ENCODE measurements at places on chromosomes 11 and 22. TPM values are rescaled to one million over a fixed set of nuclear protein-coding genes. Genes with fewer than 3 reads are reported as not detected.
A peak's percentile ranks its signal among the peaks of the same experiment; 100 is the strongest.

Gene KRTAP5-2
- total RNA-seq: not detected

Gene SYT7
- total RNA-seq: not detected

Gene MFRP
- not detected for total RNA-seq

Gene HORMAD2
- total RNA-seq: 0.37 TPM

Gene APOA4
- not detected for total RNA-seq

Gene KCNC1
- not detected for total RNA-seq

Gene CDHR5
- total RNA-seq: not detected

Gene MMP13
- not detected for total RNA-seq

Gene OR2AT4
- total RNA-seq: not detected

Gene ACRV1
- total RNA-seq: not detected

Gene ACTN3
- 3.0 TPM for total RNA-seq

Gene CLMP
- total RNA-seq: 0.67 TPM

Gene CCDC73
- total RNA-seq: not detected

Gene P2RX6
- 0.28 TPM for total RNA-seq

Gene SYNGR1
- not detected for total RNA-seq

Gene FJX1
- total RNA-seq: 0.48 TPM

Gene DDTL
- total RNA-seq: 4.9 TPM

GRCh38 chr11:115580416-115580815, 76.2 kb upstream of the CADM1 start:
- ATAC-seq: no peak

DNA sequence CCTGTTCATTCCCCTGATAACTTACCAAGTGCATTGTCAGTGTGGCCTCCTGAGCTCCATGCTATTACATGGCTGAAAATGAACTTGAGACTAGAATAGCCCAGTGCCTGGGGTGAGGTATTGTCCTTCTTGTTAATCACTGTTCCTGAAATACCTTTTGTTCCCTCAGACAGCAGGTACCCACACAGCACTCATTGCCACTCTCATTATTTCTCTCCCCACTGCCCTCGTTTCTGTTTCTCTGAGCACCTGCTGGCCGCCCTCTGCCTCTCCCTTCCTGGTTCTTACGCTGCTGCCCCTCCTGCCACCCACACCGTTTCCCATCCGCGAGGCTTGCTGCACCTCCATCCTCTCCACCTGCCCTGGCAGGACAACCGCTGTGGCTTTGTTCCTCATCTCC, 36.9 kb upstream of the RAB1B start:
- no peak for ATAC-seq

DNA sequence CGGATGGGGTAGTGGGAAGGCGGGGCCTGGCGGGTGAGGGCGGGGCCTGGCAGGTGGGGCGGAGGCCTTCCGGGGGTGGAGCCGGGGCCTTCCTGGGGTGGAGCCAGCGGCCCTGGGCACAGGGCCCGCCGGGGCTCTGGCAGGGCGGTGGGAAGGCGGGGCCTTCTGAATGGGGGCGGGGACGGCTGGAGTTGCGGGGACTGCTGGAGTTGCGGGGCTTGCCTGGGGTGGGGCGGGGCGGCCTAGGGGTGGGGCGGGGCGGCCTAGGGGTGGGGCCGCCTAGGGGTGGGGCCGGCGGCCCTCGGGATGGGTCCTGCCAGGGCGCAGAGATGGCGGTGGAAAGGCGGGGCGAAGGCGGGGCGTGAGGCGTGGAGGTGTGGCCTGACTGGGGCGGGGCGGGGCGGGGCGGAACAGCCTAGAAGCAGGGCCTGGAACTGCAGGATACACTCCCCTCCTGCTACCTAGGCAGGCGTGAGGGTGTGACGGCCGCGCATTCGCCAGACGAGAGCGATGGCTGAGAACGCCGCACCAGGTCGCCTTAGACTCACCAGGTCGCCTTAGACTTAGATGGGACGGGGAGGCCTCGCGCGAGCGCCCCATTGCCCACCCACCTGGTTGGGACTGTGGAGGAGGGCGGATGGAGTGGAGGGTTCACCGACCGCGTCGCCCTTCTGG, 19.3 kb downstream of the RRP7A start:
- peak; percentile 97 for ATAC-seq

DNA sequence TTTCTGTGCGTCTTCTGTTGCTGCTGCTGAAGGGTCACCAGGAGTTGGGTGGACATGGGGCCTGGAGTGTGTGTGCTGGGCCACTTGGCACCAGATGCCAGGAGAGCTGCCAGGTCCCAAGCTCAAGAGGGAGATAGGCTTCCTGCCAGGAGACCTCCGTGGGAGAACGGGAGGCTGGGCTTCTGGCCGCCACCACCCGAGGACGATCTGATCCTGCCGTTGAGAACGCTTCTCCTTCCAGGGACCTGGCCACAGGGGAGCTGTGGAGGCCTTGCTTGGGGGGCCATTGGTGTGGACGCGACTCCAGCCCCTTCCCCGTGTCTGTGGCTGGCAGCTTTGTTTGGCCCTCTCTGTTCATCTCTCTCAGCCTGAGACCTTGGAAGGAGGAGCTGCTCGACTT, 2.4 kb downstream of the BRSK2 start:
- ATAC-seq: no peak

- peak; percentile 50 for ATAC-seq
Measured at GRCh38 chr11:121237686-121238658, 54.6 kb upstream of the SC5D start.

- ATAC-seq: no peak
Measured at GRCh38 chr11:85021058-85021457, 606.1 kb downstream of the DLG2 start.

DNA sequence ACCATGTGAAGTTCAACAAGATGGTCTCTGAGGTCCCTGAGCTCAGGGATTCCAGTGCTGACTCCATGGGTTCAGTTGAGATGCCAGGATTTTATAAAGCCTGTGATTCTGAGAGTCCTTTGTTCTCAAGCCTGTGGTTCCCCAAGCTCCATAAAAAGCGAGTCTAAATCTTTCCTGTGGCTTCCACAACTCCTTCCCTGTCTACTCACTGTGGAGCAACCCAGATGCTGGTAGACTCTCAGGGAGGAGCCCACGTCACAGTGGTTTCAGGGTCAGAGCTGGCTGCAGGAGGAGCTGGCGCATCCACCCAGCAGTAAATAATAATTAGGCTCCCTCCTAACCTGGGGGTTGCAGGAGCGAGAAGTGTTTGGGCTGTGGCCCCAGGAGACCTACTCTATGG, 2.0 kb upstream of the RELT start:
- ATAC-seq: no peak

DNA sequence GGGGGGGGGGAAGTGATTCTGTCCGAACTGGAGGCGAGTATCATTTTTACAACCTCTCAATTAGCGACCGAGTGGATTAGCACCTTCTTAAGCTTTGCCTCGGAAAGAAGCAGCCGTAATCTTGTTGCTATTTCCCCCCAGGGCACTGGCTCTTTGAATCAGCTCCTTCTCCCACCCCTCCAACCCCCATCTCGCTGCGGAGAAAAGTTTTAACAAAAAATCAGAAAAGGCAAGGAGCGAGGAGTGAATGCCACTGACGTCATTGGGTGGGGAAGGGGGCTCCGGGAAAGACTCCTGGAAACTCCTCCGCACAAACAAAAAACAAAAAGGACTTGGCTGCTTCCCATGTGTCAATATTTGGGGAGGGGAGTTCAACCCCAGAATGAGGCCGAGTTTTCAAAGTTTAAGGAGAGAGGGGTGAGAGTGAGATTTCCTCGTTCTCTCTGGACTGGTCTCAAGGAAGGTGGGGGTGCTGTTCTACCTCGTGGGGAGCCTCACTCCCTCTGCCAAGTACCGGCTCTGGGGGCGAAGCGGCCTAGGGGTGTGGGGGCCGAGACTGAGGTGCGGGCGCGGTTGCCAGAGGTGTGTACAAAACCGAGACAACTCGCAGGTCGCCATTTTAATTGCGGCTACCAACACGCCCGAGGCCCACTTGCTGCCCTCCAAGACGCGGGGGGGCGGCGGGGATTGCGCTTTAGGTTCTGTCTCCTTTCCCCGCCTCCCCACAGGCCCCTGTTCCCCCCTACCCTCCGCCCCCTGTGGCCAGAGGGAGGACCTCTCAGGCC, 2.5 kb upstream of the PAX6 start:
- ATAC-seq: no peak

DNA sequence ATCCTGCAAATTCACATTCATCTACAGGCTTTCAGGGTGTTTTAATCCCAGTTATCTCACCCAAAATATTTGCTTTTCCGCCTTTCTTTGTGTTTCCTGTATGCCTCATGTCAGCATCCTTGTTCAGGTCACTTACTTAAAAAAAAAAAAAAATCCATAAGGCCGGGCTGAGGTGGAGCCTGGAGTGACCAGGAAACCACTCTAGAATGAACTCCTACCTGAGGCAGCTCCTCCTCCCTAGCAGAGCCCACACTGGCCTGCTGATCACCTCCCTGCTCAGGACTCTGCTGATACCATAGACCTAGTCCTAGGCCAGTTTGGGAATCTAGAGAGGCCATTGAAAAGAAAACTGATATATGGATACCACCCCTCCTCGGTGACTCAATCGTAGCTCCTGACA, 8.7 kb upstream of the DGAT2 start:
- no peak for ATAC-seq

DNA sequence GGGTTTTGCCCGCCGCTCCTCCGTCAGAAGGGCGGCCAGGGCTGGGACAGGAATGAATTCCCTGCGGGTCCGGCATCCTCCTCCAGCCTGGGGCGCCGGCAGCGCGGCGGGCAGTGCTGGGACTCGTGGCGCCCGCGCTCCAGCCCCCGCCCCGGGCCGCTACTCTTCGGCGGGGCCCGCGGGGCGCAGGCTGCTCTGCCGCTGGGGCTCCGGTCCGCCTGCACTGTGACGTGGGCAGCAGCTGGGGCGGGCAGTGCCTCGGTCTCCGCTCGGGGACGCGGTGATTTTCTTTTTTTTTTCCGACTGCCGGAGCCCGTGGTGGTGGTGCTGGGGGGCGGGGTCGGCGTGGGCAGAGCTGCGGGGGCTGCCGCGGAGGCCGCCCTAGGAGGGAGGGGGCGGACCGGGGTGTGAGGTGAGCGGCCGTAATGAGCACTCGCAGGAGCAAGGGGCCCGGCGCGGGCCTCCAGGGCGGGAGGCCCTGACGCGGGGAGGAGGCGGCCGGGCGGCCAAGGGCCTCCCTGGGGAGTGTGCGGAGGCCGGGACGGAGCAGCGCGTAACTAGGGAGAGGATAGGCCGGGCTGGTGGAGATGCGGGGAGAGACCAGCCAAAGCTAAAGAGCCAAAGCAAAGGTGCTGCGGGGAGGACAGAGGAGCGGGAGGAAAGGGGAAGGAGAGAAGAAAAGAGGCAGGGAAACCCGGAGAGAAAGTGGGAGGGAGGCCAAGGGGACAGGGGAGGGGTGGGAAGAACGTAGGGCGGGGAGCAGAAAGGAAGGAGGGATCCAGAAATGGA, 73.3 kb upstream of the ZBED5 start:
- ATAC-seq: peak; percentile 68

- ATAC-seq: peak; percentile 18
Measured at GRCh38 chr11:10605941-10606381, 37.5 kb upstream of the LYVE1 start.

- no peak for ATAC-seq
Measured at GRCh38 chr22:24233235-24233634, 11.6 kb downstream of the GGT5 start.

DNA sequence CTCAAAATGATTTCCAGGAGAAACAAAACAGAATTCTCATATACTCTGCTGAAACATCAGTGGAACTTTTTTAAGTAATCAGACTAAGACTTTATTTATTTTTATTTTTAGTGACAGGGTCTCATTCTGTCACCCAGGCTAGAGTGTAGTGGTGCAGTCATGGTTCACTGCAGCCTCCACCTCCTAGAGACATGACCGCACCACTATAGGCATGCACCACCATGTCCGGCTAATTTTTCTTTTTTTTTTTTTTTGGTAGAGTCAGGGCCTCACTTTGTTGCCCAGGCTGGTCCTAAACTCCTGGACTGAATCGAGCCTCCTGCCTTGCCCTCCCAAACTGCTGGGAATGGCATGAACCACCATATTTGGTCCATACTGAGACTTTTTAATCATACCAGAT, 42.9 kb downstream of the PRDM10 start:
- ATAC-seq: no peak

GRCh38 chr11:44564670-44565210, 723 bp upstream of the CD82 start:
- no peak for ATAC-seq

- ATAC-seq: no peak
Measured at GRCh38 chr11:11451501-11452005, 98.5 kb upstream of the CSNK2A3 start.

DNA sequence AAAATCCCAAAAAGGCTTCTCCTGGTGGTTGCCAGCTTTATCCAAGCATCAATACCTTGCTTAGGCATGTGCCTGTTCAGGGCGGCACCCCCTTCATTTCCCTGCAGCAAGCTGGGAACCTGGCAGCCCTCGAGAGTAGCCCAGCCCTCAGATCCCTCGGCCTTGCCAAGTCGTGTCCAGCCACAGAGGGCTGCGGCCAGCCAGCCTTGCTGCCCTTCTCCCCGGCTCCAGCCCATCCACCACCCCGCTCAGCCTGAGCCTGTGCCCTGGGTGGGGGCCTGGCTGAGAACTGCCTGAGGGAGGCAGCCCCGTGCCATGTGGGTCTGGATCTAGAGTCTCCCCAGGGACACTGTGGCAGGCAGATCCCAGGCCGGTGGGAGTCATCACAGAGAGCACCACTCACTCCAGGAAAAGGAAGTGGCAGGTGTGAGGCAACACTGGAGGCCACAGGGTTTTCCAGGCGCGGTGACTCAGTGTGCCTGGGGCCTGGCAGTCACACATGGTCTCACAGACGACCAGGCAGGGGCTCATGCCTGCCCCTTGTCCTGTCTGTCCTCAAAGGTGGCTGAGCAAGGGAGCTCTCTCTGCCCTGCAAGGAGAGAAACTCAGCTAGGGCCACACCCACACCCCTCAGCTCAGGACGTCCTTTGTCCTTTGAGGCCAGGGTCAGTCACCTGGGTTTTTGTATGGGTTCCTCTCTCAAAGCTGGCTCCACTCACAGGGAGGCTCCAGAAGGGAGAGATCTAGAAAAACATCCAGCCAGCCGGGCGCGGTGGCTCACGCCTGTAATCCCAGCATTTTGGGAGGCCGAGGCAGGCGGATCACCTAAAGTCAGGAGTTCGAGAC, 12.2 kb upstream of the CDC42BPG start:
- peak; percentile 51 for ATAC-seq

DNA sequence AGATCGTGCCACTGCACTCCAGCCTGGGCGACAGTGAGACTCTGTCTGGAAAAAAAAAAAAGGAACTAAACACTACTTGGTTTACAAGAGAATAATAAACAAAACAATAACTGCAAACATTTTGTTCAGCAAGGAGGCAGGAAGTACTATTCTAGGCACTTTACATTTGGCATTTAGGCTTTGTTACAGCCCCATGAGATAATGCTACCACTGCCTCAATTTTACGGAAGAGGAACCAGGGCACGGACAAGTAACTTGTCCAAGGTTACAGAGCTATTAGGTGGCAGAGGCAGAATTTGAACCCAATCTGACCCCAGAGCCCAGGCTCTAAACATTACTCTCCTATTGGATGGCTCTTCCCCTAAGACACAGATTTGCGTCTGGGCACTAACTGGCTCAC, 108.7 kb upstream of the AKIP1 start:
- no peak for ATAC-seq
